MG63 (cell line): ENCODE measurements at places on chromosomes 1 and 21. TPM values are rescaled to one million over a fixed set of nuclear protein-coding genes. Genes with fewer than 3 reads are reported as not detected.

The CCDC24 gene
- 1.6 and 5.9 TPM in 2 replicates for total RNA-seq

The SYNC gene
- total RNA-seq: 50.0 and 51.2 TPM in 2 replicates

The SPATA1 gene
- not detected in 2 replicates for total RNA-seq

The CHML gene
- total RNA-seq: 7.0 and 15.4 TPM in 2 replicates

The PPM1J gene
- total RNA-seq: 2.4 and 2.7 TPM in 2 replicates

The PRAMEF7 gene
- not detected in 2 replicates for total RNA-seq

The OR2L8 gene
- not detected in 2 replicates for total RNA-seq

The OBSCN gene
- 1.8 and 2.8 TPM in 2 replicates for total RNA-seq

The GJB5 gene
- not detected in 2 replicates for total RNA-seq
